ENCODE measurements at places on chromosomes 5 and 9.

GRCh38 chr5:126477294-126478117, 54.3 kb downstream of the GRAMD2B start:
- DNase-seq: no peak

DNA sequence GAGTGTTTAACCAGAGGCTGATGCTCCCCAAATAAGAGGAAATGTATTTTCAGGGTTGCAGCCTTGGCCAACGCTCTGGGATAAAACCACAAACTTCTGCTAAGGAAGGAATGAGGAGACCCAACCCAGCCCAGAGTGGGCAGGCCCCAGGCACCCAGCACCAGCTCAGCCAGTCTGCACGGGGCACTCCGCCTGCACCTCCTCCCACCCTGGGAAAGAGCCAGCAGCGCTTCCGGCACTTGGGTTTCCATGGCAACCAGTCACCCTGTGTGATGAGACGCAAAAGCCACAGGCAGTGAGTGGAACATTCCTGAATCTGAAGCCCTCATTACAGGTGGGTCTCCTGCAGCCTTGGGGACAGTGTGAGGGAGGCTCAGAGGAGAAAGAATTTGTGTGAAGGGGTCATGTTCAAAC, 85.2 kb upstream of the ZBTB43 start:
- DNase-seq: peak; percentile 54

DNA sequence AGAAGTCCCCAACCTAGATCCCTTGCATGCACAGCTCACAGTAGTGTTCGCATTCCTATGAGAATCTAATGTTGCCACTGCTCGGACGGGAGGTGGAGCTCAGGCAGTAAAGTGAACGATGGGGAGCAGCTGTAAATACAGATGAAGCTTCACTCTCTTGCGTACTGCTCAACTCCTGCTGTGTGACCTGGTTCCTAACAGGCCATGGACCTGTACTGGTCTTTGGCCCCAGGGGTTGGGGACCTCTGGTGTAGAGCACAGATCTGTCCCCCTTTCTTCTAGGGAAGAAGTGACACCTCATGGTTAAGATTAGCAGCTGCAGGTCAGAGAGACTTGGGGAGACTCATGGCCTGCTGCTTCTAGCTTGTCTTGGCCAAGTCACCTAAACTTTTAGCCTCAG, 7.1 kb downstream of the ARHGEF28 start:
- DNase-seq: no peak

- no peak for DNase-seq
These were observed 33.7 kb upstream of the ITGA1 start for GRCh38 chr5:52754051-52754450.

DNA sequence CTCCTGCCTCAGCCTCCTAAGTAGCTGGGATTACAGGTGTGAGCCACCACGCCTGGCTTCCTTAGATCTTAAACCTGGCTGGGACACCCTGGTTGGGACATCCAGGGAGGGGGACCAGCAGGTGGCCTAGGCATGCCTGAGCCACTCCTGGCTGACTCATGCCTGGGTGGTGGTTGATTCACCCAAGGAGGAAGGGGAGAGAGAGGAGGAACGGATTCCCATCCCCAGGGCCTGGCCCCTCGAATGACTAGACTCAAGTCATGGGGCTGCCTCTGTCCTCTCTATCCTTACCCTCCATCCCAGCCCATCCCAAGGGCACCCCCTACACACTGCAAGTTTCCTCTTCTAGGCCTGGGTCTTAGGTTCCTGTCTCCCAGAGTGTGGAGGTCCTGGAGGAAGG, 12.7 kb downstream of the EEIG1 start:
- no peak for DNase-seq

DNA sequence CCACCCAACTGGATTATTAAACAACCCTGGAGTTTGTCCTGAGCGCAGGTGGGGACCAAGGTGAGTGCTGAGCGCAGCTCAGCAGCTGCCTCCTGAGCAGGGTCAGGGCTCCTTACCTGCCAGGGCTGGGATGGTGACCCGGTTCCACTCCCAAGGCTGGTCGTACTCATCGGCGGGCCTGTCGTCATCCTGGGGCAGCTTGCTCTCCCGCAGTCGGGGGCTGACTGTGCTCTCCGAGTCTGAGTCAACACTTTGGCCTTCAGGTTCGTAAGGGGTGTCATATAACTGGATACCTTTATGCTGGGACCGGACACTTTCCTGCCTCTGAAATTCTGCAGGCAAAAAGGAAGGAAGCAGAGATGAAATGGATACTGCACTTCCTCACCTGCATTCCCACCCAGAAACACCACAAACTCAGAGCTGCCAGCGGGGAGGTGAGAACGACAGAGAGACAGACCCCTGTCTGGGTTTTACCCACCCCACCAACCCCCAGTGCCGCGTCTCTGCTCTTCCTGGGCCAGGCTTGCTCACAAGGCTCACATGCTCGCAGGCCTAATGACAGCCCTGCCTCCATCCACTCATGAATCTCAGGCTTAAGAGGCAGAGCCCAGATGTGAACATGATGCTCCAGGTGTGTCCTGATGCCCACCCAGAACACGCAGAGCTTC, 70.7 kb upstream of the SLC25A51 start:
- DNase-seq: no peak

DNA sequence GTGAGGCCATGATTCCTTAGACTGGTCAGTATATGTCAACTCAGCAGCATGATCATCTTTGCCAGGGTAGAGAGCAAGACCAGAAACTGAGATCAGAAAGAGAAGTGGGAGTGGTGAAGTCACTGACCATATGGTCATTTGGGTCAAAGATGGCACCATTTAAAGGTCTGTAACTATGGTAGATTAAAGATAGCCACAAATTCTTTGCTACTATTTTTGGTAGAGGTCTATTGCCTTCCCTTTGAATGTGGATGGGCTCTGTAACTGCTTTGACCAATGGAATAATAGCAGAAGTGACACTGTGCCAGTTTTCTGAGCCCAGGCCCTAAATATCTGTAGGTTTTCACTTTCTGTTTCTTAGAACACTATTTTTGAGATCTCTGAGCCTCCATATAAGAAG, 117.6 kb downstream of the PCSK1 start:
- no peak for DNase-seq

DNA sequence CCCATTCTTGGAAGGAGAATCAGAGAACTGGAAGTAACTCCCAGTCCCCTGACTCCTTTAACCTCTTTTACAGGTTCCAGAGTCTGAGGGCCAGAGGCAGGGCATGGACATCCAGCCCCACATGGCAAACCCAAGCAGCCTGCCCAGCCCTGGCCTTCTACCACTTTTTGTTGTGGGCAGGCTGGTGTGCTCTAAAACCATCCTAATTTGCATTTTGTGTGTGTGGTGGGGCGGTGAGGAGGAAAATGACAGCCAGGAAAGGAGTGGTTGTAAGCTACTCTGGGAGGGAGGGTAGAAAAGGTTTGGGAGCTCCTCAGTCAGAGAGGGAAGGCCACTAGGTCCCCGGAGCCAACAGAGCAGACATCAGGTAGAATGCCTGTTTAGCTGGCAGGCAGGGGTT, 90.6 kb downstream of the PSD2 start:
- DNase-seq: no peak

- no peak for DNase-seq
These were observed 24.6 kb downstream of the TJP2 start for GRCh38 chr9:69198521-69199220.

- no peak for DNase-seq
These were observed 59.6 kb downstream of the C9orf152 start for GRCh38 chr9:110148384-110148783.

DNA sequence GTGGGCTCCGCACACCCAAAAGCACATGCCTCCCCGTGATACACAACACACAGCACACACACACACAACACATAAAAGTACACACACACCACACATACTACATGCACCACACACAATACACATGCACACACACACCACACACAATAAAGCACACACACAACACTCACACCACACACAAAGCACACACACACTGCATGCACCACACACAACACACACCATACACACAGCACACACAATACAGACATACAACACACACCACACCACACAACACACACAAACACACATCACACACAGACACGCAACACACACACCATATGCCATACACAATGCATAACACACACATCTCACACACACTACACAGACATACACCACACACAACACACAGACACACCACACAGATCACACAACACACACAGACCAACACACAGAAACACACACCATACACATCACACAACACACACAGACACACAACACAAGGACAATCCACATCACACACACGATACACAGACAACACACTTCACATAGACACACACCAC, 3.4 kb upstream of the CCDC187 start:
- DNase-seq: no peak

- no peak for DNase-seq
These were observed 545.6 kb downstream of the ACTL7B start for GRCh38 chr9:108310202-108310601.

- DNase-seq: no peak
These were observed 1.3 kb upstream of the LHX2 start for GRCh38 chr9:124010303-124010664.

DNA sequence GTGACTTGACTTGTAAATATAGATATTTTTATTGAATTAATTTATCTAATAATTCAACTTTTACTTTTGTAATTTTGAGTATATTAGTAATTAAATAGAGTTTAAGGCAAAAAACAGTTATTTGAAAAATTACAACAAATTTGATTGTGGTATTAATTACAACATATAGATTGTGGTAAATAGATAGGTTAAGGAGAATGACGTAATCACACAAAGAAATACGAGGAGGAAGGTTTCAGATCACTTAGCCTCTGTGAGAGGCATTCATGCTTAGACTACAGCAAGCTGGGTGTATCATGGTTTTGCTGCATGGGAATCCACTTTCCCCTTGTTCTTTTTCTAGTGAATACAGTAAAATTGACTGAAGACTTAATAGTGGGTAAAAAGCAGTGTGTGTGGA, 878.4 kb upstream of the EDIL3 start:
- DNase-seq: no peak

DNA sequence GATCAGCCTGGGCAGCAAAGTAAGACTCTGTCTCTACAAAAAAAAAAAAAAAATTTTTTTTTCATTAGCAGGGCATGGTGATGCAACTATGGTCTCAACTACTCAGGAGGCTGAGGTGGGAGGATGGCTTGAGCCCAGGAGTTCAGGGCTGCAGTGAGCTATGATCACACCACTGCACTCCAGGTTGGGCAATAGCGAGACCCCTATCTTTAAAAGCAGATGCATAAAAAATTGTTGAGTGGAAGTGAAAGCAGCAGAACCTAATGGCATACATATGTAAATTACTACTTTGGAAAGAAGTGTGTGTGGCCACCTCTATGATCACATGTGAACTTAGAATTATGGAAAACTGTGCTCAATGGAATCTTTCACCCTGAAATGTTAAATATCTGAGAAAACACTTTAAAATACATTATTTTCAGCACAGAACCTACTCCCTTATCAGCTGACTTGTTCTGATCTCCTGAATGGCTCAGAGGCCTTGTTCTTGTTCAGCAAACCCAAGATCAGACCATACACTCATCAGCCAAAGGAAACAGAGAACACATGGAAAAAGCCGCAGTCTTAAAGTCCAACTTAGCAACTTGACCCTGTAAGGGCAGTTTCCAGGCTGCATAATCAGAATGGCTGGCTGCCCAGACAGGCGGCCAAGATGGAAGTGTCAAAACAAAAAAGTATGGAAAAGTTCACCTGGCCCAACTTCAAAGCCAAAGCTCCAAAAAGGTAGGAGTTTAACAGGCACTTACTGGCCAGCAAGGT, 56.5 kb downstream of the SIL1 start:
- no peak for DNase-seq

- DNase-seq: no peak
These were observed 218.9 kb downstream of the EPB41L4A start for GRCh38 chr5:112200131-112200530.
